NCI-H1436 treated with DMSO at 0.1 percent for 48 hours (cell line): ENCODE measurements at places on chromosomes 5 and 9.

DNA sequence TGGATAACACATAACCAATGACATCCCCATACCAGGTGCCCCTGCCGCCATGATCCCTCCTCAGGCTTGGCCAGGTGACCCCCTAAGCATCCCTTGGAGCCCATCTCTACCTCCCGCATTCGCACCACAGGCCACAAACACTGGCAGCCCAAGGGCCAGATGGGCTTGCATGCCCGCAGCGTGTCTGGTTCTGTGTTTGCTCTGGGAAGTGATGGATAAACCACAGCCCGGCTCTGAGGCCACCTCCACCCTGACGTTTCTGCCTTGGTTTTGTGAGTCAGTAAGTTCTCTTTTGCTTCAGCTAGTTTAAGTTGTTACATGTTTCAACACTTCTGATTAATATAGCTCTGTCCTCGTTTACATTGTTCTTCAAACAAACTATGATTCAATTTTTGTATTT, 172.4 kb upstream of the PHYKPL start:
- no peak for DNase-seq

DNA sequence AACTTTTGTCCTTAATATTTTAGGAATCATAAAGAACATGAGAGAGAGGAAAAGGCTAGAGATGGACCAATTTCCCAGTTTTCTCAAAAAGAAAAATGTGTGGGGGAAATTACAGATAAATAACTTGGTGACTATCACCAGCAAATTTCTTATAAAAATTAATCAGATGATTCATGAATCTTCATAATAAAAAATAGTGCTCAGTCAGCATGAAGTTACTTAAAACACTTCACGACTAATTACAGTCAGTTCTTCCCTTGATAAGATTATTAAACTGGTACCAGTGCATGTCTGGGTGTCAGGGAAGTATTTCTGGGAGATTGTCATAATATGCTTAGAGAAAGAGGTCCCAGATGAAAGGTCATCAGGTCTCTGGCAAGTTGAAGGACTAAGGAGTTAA, 133.0 kb downstream of the SNCAIP start:
- no peak for DNase-seq

DNA sequence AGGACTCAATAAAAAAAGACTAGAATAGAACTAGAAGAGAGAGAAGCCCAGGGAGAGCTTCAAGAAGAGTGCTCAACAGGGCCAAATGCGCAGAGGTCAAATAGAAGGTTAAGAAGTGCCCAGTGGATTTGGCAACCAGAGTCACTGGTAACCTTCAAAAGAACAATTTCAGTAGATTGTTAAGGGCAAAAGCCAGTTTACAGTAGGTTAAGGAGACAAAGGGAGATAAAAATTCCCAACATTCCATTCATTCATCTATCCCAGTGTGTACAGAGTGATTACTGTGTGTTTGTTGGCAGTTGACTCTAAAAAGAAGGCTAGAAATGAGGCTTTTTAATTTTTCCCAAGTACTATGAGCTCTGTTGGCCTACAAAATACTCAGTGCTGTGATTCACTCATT, 69.4 kb downstream of the RIGI start:
- DNase-seq: no peak

DNA sequence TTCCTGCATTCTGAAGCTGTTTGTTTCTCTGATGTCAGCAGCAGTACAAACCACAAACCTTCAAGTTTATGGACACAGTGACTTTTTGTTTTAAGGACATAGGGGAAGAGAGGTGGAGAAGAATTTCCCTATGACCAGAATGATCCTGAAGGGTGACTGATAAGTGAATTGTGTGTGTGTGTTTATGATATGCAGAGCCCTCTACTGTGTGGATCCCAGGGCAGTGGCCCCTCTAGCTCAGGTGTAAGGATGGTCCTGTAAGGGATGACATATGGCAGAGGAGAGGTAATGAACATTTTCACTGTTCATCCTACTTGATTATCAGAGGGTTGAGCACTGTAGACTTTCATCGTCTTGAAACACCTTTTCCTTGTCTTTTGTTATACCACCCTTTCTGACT, 30.6 kb upstream of the TMED7 start:
- DNase-seq: no peak

GRCh38 chr9:85723215-85723614, 18.5 kb downstream of the AGTPBP1 start:
- DNase-seq: no peak

GRCh38 chr9:72119853-72120252, 29.4 kb upstream of the GDA start:
- DNase-seq: no peak

GRCh38 chr5:23014266-23014665, 161.1 kb upstream of the CDH12 start:
- DNase-seq: no peak

- DNase-seq: no peak
Observed at GRCh38 chr5:77627869-77628674, 10.4 kb downstream of the OTP start.

DNA sequence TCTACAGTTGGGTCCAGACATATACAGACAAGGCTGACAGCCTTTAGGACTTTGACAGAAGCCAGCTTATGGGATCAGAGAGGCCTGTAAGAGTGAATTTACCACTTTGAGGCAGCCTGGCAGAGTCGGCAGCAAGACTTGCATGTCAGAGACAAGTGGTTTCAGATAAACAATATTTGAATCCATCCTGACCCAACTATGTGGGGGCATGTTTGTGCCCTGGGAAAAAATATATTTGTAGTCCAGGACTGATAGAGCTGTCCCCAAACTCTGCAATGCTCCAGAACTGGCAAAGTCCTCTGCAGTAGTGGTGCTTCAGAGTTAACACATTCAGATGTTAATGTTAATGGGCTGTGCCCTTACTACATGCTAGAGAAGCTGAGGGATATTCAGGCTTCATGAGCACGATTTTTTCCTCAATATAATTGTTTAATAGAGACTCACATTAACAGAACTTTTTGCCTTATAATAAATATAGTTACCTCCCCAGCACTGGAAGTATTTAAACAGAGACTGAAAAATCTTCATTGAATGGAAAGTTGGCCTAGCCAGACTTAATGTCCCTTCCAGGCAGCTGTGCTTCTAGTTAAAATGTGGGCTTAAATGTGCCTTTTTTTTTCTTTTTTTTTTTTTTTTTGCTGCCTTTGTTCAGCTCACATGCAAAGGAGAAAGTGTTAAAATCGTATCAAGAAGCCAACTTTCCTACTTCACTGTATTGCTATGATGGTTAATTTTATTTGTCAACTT, 42.9 kb downstream of the FEM1C start:
- no peak for DNase-seq
